Subcutaneous adipose tissue (tissue), 4 donors: ENCODE measurements at places on chromosomes 12 and 14. TPM values are rescaled to one million over a fixed set of nuclear protein-coding genes. Genes with fewer than 3 reads are reported as not detected.

SVOP gene
- not detected for total RNA-seq

CLEC2A gene
- total RNA-seq, result not detected

TPPP2 gene
- not detected for total RNA-seq

FMNL3 gene
- total RNA-seq, result 18.0 TPM

CLEC4A gene
- total RNA-seq, result 4.2 TPM

CRACR2A gene
- total RNA-seq, result 6.8 TPM

ABCB9 gene
- total RNA-seq, result 9.2 TPM

FAIM2 gene
- total RNA-seq, result 1.2 TPM

SMOC1 gene
- 33.5 TPM for total RNA-seq

TMEM63C gene
- total RNA-seq, result not detected

CLEC9A gene
- not detected for total RNA-seq

NFATC4 gene
- 22.2 TPM for total RNA-seq

BICDL1 gene
- total RNA-seq, result 0.66 TPM

SERPINA1 gene
- 3.3 TPM for total RNA-seq

OR4E1 gene
- not detected for total RNA-seq

ADAMTS20 gene
- total RNA-seq, result not detected

ADCY4 gene
- total RNA-seq, result 22.5 TPM

PZP gene
- 0.22 TPM for total RNA-seq

COX8C gene
- not detected for total RNA-seq

FGD6 gene
- 3.4 TPM for total RNA-seq

SMIM41 gene
- total RNA-seq, result not detected

RNF212B gene
- not detected for total RNA-seq

CLEC4D gene
- 1.2 TPM for total RNA-seq

LRRC10 gene
- not detected for total RNA-seq

SLC11A2 gene
- 64.8 TPM for total RNA-seq

PLXNC1 gene
- 7.5 TPM for total RNA-seq

SIX1 gene
- total RNA-seq, result 17.4 TPM

COL2A1 gene
- not detected for total RNA-seq

TRPV4 gene
- total RNA-seq, result 1.1 TPM

METTL3 gene
- total RNA-seq, result 46.9 TPM

GARIN6 gene
- not detected for total RNA-seq

SSTR1 gene
- total RNA-seq, result not detected

PTPN21 gene
- 12.6 TPM for total RNA-seq

NYNRIN gene
- total RNA-seq, result 8.8 TPM

BDKRB1 gene
- total RNA-seq, result not detected

CDKN3 gene
- total RNA-seq, result not detected

EML5 gene
- 0.19 TPM for total RNA-seq

CCDC198 gene
- not detected for total RNA-seq

RPL10L gene
- not detected for total RNA-seq

GLS2 gene
- 1.8 TPM for total RNA-seq

RERGL gene
- total RNA-seq, result 3.5 TPM

IFNG-AS1 gene
- not detected for total RNA-seq

OR11H7 gene
- not detected for total RNA-seq

ABHD12B gene
- total RNA-seq, result not detected

SLCO1B1 gene
- total RNA-seq, result not detected

GLT1D1 gene
- 0.22 TPM for total RNA-seq

CCDC63 gene
- total RNA-seq, result not detected
